ENCODE measurements at places on chromosomes 3 and 15. TPM values are rescaled to one million over a fixed set of nuclear protein-coding genes. Genes with fewer than 3 reads are reported as not detected.

Gene CCDC39
- not detected for total RNA-seq

DNA sequence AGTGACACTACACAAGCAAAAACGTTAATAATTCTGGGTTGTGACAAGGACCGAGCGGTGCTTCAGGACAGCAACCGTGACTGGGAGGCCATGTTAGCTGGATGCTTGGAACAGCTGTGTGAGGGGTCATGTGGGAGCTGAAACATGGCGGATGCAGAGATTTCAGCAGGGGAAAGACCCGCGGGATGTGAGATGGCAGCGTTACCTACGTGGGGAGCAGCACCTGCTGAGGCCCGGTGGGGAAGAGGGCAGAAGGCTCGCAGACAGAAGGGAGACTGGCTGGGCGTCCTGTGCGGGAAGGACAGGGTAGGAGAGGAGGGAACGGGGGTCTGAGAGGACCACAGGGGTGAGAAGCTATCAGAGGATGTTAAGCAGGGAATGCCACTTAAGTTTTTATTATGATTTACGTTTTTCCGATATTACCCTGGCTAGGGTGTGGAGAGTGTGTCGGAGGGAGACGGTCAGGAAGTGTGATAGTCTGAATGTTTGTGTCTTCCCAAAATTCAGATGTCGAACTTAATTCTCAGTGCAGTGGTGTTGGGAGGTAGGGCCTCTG, 228.8 kb upstream of the LYSMD4 start:
- DNase-seq: no peak

DNA sequence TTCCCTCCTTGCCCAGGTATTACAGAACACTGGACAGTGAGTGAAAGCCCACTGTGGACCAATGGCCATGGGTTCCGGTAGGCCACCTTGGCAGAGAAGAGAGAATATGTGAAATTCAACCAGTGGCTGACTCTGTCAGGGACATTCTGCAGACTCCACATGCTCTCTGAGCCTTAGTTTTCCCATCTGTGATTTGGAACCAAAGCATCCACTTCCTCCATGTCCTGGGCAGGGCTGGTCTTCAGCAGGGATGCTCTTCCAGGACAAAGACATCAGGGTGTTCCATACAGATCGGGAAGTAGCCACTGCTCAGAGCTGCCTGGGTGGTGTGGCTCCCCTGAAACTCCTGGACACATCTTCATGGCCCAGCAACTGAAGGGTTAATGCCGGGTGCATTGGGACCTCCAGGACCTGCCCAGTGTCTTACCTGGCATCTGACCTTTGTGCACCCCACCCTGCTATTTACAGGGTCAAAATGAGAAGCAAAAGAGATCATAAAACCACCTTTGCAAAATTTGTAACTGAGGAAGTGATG, 28.3 kb upstream of the TRPM1 start:
- DNase-seq: no peak

Gene TAGLN3
- total RNA-seq: 0.07 TPM

- DNase-seq: no peak
Observed at GRCh38 chr3:47001731-47002170, 22.3 kb downstream of the NBEAL2 start.

Gene LSAMP
- total RNA-seq: not detected

GRCh38 chr3:128910006-128910405, 30.6 kb downstream of the ACAD9 start:
- no peak for DNase-seq

DNA sequence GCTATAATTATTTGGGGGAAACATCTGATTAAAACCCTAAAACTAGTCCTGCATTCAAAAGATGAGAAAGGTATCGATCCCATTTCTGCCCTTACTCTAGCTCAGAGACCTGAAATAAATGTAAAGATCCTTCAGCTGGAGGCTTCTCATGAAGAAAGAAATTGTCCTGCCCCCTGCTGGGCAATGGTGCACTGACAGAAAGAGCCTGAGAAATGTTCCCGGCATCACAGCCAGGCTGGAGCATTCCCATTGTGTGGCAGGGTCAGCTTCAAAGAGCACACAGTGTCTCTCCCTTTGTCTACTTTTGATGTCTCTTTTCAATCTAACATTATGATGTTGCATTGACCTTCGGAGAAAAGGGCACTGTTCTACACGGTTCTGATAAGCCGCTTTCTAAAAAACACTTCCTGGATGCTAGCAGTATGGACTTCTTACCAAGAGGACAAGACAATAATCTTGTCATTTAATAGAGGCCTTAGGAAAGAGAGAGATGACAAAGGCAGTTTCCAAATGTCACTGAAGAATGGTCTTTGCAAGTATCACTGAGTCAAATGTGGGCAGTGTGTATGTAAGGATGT, 287.5 kb downstream of the MAGI1 start:
- peak; percentile 1 for DNase-seq

- DNase-seq: no peak
Observed at GRCh38 chr3:25485673-25486072, 57.6 kb downstream of the RARB start.

DNA sequence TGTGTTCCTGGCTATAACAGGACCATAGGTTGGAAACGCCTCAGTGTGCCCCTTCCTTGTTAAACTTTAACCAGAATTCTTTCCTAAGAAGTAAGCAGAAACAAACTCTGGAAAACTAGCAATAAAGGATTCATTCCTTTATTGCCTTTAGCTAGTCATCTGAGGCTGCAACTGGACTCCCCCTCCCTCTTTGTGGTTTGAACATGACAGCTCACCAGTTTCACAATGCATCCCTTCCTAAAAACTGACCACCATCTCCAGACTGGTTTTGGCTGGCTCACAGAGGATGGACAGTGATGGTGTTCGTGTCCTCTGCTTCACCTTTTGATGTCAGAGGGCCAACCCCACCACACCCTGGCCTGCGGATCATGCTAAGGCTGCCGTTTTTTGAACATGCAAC, 27.9 kb upstream of the TGFBR2 start:
- DNase-seq: no peak

- no peak for DNase-seq
Observed at GRCh38 chr15:74976159-74976558, 19.2 kb upstream of the SCAMP5 start.

GRCh38 chr3:39467394-39468107, at the start of gene MOBP:
MOBP (plus strand) TSS chr3:39467680; CDS start chr3:39502070, 34,390 bp downstream.
- DNase-seq: no peak

Gene KIF7
- 7.5 TPM for total RNA-seq

Gene GRM7
- total RNA-seq: 0.14 TPM

DNA sequence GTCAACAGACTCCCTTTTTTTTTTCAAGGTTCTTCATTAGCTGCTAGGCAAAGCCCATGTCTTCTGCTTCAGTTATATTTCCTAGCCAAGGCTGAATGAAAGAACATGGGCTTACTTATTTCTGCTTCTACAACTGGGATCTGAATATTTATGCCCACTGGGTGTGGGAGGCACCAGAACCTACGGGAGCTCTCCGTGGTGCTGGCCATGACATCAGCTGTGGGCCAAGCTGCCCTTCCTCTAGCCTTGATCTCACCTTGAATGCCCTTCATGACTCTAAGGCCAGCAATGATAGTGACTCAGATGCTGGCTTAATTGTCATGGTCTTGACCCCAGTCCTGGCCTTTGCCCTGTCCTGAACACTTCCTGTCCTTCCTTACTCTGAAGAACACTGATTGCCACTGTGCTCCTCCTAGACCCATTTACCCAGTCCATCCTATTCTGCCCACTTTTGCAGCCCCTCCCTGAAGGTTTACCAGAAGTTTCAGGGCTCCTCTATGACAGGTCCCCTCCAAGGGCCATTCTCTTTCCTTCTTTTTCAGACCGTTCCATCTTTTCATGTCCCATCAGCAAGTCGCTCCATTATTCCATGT, 32.8 kb upstream of the PRR20G start:
- no peak for DNase-seq

GRCh38 chr15:38164061-38164460, 88.6 kb upstream of the SPRED1 start:
- DNase-seq: no peak

- DNase-seq: no peak
Observed at GRCh38 chr3:15796771-15797641, 773 bp downstream of the ANKRD28 start.

GRCh38 chr3:190118438-190118837, 2.3 kb downstream of the P3H2 start:
- no peak for DNase-seq

- DNase-seq: no peak
Observed at GRCh38 chr3:71031914-71032521, 551.5 kb downstream of the FOXP1 start.

Gene KCTD6
- 8.4 TPM for total RNA-seq

- DNase-seq: no peak
Observed at GRCh38 chr15:66234798-66235197, 18.8 kb downstream of the MEGF11 start.

Gene TMEM39A
- total RNA-seq: 50.7 TPM

Gene CACNA1D
- total RNA-seq: not detected

Gene CHRNA3
- total RNA-seq: not detected

DNA sequence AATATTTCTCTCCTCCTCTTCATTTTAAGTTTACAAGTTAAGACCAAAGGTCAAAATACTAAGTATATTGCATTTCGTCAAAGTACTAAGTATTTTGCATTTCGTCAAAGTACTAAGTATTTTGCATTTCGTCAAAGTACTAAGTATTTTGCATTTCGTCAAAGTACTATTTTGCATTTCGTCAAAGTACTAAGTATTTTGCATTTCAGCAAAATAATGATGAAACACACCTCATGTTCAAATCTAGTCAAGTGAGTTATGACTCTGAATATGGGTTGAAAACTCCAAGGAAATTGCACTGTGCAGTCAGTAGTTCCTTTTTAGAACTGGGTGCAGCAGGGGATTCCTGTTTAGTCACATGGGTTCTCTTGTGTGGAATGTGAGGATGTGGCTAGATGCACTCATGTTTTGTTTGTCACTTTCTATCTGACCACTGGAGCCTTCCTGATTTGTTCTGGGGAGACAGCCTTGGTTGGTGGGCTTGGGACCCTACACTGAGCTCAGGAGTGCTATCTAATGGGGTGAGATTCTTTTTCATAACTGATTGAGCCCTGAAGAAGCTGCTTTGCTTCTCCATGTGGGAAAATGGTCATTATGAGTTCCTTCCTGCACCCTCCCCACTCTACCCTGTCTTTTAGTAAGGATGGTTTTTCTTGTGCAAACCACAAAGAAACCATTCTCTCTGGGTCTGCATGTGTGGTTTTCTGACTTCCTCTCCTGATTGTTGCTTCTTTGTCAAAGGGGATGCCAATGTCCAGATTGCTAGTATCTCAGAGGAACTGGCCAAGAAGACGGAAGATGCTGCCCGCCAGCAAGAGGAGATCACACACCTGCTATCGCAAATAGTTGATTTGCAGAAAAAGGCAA, 73.4 kb downstream of the CCK start:
- no peak for DNase-seq

GRCh38 chr3:123112232-123112631, 45.4 kb downstream of the PDIA5 start:
- DNase-seq: no peak

GRCh38 chr3:71560665-71561064, 22.9 kb downstream of the FOXP1 start:
- DNase-seq: no peak

GRCh38 chr15:92864127-92864814, 35.9 kb upstream of the CHD2 start:
- DNase-seq: no peak

DNA sequence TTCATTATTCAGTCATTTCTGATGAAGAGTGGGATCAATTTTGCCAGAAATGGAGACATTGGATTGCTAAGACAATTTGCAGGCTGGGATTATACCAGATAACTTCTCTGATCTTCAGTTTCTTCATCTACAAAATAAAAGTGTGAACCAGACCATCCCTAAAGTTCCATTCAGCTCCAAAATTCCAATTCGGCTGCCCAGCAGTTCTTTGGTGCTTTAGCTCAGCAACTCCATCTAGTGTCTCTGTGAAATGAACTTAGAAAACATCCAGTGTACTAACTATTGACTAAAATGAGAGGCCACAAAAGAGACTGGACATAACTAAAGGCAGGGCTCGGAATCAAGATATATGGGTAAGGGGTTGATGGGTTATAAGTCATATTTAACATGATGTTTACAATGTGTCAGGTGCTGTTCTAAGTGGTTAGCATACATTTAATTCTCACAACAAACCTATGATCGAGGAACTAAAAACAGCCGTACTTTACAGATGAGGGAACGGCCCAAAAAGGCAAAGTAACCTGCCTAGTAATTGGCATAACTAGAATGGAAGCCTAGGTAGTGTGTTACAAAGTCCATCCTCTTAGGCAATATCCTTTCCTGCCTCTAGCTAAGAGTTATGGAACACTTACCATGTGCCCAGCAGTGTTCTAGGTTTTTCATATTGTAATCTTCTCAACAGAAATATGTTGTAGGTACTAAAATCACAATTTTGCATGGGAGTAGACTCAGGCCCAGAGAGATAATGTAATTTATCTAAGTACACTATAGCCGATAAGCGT, 17.0 kb downstream of the THAP10 start:
- no peak for DNase-seq

Gene AMOTL2
- 85.1 TPM for total RNA-seq

- DNase-seq: no peak
Observed at GRCh38 chr3:128806588-128806987, 72.8 kb upstream of the ACAD9 start.

DNA sequence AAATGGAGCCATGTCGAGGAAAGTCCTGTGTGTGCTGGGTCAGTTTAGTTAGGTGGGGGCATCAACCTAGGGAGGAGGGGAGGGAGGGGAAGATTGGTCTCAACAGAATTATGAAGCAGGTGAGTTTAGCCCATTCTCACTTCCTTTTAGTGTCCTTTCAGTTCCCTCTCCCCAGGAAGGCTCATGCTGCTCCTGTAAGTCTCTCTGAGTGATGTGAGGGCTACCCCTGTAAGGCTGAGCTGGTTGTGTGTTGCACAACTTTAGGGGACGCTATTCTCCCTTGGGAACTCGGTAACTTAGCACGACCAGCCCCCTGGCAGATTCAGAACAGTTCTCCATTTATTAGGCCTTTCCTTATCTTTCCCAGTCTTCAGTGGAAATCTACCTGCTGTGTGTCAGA, 21.2 kb downstream of the IL5RA start:
- no peak for DNase-seq

DNA sequence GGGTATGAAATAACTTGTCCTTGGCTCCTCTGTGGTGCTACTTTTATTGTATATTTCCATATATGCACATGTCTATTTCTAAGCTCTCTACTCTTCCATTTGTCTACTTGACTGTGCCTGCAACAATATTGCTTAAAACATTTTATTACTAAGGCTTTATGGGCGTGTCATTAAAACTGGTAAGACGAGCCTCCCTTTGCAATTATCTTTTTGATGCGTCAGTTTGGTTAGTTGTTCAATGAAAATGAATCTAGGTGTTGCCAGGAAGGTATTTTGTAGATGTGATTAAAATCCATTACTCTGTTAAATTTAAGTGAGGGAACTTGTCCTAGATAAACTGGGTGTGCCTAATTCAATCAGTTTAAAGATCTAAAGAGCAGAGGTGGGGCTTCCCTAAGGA, 12.9 kb upstream of the TRA2B start:
- DNase-seq: no peak

GRCh38 chr15:46177219-46177618, 542.4 kb downstream of the SQOR start:
- no peak for DNase-seq

Gene RETNLB
- total RNA-seq: not detected

DNA sequence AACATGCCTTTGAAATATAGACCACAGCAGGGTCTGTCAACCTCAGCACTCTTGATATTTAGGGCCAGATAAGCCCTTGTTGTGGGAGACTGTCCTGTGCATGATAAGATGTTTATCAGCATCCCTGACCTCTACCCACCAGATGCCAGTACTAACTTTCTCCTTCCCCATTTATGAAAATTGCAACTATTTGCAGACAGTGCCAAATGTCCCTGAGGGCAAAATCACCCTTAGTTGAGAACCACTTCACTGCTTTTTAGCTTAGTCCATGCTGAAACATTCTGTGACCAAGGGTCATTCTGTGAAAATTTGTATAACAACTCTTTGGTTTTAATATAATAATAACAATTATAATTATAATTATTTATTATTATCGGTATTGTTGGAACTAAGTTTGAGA, 1032.4 kb downstream of the MCTP2 start:
- no peak for DNase-seq
